ENCODE measurements at places on chromosomes 11 and 22. TPM values are rescaled to one million over a fixed set of nuclear protein-coding genes. Genes with fewer than 3 reads are reported as not detected.

DNA sequence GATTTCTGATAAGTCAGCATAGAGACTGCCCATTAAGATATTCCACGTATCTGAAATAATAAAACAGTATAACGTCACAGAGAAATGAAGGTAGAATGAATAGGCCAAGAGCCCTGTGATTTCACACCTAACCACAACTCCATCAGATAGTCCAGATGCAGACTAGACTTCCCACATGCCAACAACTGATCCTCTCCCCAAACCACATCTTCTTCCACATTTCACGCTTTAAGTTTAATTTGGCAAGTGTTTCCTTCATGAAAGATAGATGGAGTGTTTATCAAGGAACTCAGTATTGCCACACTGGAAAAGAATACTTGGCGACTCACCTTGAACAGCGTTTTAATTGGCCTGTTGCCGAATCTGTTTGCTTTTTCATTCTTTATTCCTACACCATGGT, 81.5 kb downstream of the MUC15 start:
- no peak for DNase-seq

- no peak for DNase-seq
These were observed 5.5 kb upstream of the IFITM10 start for GRCh38 chr11:1755692-1756561.

DNA sequence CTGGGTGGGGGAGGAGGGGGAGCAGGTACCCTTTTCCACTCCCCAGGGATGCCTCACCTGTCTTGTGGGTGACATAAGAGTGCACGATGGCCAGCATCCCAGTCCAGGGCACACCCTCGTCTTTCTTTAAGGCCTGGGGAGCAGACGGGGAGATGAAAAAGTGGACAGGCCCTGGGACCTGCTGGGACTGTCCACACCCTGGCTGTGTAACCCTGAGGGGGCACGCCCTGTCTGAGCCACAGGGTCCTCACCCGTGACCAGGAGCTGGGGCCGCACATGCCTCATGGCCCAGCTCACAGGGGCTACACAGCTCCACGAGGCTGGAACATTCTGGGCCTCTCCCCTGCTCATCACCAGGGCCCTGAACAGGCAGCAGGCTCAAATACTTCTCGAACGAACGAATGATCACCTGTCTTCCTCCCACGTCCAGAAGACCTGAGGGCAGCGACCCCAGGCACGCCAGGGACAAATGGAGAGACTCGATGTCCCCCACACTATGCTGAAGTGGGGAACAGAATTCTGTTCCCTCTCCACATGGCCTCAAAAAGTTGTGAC, 123.9 kb downstream of the PHF21B start:
- no peak for DNase-seq

GRCh38 chr11:64237484-64237951, 3.1 kb downstream of the VEGFB start:
- no peak for DNase-seq

- DNase-seq = no peak
These were observed 9.1 kb downstream of the SLC36A4 start for GRCh38 chr11:93188726-93189125.

DNA sequence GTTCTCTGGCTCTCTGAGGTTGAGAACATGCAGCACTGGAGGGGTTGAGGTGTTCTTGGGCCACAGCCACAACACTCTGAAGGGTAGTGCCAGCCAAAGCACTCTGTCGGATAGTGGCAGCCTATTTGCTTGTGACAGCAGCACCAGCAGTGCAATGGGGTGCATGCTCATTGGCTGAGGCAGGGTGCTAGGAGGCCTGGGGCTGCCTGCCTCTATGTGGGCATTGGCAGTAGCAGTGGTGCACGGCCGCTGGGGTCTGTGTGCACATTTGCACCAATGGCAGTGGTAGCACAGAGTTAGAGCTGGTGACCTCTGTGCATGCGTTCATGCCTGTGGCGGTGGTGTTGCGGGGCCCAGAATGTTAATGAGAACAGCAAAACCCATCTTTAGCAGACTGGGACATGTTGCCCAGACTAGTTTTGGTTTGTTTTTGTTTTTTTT, 25.4 kb downstream of the PI4KA start:
- DNase-seq = no peak

- no peak for DNase-seq
These were observed 3.4 kb downstream of the DCHS1 start for GRCh38 chr11:6652182-6652581.

DNA sequence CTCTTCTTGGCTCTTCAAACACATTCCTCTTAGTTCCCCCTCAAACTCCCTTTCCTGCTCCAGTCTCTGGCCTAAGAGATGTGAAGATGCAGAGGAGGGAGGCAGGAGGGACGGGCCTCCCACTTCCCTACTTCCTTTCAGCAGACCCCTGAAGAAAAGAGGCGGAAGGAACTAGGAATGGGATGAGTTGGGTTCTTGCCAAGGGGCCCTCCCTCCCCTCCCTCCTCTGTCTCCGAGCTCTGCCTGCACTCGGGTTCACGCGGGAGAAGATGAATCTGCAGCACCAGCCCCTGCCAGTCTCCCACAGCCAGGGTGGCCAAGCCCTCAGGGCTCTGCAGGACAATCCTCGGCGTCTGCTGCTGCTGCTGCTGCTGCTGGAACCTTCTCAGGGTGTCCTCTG, 24.3 kb upstream of the PKNOX2 start:
- no peak for DNase-seq

GRCh38 chr11:116109228-116109627, 605.0 kb upstream of the CADM1 start:
- peak; percentile 50 for DNase-seq

DNA sequence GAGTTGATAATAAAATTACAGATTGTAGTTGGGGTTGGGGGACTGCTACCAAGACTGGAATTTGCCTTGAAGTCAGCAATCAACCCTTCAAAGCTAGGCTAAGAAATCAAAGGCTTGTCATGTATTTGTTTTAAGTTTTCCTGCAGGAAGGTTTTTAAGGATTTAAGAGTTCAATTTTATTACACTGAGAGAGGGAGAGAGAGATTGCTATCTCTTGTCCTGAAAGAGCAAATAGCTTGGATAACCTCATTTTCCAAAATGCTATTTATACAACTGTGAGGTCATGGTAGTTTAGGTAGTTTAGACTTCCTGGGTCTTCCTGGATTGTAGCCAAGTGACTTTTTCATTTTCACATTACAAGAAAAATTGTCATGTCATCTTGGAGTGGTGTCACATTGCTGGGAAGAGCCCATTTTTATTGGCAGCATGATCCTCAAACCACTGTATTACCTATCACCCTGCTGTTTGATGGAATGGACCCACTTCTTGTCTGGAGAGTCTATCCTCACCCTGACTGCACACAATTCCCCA, 10.1 kb upstream of the PRSS23 start:
- no peak for DNase-seq

DNA sequence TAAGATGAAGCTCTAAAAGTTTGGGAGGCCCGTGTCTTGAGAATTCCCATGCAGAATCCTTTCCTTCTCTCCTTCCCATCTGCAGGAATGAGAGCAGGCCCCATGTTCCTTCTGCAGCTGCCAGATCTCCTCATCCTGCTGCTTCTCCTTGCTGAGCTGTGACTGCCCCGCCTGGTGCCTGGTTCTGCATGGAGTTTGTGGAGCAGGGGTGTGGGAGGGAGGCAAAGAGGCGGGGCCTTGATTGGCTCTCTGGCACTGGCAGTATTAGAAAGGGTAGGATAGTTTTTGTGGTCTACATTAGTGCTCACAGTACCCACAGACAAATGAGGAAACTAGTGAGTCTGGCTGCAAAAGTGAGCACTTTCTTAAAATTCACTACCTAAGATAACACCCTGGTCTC, 91.1 kb upstream of the CLPB start:
- DNase-seq = no peak

DNA sequence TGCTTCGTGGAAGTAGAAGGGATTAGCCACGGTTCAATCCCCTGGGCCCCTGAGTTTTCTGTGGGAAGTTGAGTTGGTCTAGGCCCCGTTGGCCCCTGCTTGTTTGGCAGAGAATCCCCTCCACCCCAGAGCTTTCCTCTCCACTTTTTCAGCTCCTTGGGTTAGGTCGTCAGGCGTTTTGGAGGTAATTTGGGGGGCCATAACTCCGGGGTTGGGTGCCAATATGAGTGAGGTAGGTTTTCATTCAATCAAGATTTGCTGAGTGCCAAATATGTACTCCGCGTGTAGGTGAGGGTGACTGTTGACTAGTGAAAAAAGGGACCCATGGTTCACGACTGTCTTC, 590 bp downstream of the ATG13 start:
- no peak for DNase-seq

- peak; percentile 12 for DNase-seq
These were observed 135.3 kb downstream of the KIF18A start for GRCh38 chr11:27972522-27973170.

GRCh38 chr11:103671143-103671651, 365.2 kb upstream of the DDI1 start:
- no peak for DNase-seq

Gene APIP
- 16.5 TPM for total RNA-seq

Gene OR6T1
- not detected for total RNA-seq

Gene SEPTIN3
- 1.9 TPM for total RNA-seq

Gene MYH9
- total RNA-seq = 1,580 TPM

Gene ABCG4
- total RNA-seq = 0.13 TPM

Gene PRR33
- not detected for total RNA-seq

Gene TNNI2
- total RNA-seq = not detected

Gene DCDC1
- 0.21 TPM for total RNA-seq

Gene MUC6
- total RNA-seq = not detected

Gene SYNGR1
- 2.0 TPM for total RNA-seq

Gene TRIM48
- not detected for total RNA-seq
